ENCODE measurements at places on chromosomes 6 and 20. TPM values are rescaled to one million over a fixed set of nuclear protein-coding genes. Genes with fewer than 3 reads are reported as not detected.

DNA sequence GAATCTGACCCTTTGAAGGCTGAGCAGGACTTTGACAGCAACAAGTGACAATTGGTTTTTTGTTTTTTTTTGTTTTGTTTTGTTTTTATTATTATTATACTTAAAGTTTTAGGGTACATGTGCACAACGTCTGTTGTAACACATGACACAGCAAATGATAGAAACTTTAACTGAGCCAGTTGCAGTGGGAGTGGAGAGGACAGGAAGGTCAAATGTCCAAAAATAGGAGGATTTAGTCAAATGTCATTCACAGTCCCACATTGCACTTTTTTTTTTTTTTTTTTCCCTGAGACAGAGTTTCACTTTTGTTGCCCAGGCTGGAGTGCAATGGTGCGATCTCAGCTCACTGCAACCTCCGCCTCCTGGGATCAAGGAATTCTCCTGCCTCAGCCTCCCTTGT, 223.0 kb downstream of the HIVEP2 start:
- DNase-seq: no peak

- DNase-seq: no peak
These were observed 4.7 kb downstream of the HLA-DRA start for GRCh38 chr6:32444433-32444832.

- no peak for DNase-seq
These were observed 73.8 kb downstream of the EYA4 start for GRCh38 chr6:133314947-133315346.

RAD21L1 gene
- 1.2 TPM for total RNA-seq

DNA sequence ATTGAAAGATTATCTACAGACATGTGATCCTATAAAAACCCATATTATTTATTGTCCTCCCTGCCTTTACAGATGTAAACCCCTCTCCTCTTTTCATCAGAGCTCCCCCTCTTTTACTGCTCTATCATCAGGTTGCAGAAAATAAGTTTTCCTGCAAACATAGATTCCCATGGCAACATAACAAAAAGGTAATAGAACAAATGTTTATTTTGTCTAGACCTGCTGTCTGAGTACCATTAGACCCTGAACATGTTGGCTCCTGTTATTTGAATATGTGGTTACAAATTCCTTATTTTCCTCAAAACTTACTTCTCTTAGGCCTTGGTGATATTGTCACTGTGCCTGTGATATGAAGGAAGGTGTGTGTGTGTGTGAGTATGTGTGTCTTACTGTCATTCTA, 11.5 kb downstream of the MAPK14 start:
- no peak for DNase-seq

GRCh38 chr6:40128127-40128526, 193.9 kb upstream of the MOCS1 start:
- no peak for DNase-seq

DNA sequence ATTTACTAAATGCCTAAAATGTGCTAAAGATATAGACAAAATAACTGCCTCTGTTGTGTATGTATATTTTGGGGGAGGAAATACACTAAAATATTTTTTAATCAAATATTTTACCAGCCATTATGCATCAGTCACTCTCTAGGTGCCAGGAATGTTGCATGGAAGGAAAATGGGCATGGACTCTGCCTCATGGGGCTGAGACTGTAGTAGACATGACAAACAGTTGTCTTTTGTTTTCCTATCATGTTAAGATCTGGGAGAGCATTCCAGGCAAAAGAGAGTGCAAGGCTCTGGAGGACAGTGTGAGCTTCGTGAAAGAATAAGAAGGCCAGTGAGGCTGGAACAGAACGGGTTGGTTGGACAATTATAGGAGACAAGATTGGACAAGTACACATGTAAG, 26.5 kb downstream of the HLA-DOB start:
- no peak for DNase-seq

- DNase-seq: no peak
These were observed 4.6 kb downstream of the RNGTT start for GRCh38 chr6:88958842-88959241.

HIVEP2 gene
- 30.8 TPM for total RNA-seq

E2F1 gene
- 81.5 TPM for total RNA-seq

DNA sequence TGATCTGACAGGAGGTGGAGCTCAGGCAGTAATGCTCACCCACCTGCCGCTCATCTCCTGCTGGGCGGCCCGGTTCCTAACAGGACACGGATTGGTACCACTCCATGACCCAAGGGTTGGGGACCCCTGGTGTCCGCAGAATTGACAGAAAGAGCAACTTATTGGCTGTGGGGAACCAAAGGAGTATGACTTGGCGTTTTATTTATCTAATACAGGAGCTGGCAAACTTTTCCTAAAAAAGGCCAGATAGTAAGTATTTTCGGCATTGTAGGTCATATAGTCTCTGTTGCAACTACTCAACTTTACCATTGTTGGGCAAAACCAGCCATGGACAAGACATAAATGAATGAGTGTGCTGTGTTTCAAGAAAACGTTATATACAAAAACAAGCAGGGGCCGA, 44.4 kb upstream of the TRAF3IP2 start:
- DNase-seq: no peak

DNA sequence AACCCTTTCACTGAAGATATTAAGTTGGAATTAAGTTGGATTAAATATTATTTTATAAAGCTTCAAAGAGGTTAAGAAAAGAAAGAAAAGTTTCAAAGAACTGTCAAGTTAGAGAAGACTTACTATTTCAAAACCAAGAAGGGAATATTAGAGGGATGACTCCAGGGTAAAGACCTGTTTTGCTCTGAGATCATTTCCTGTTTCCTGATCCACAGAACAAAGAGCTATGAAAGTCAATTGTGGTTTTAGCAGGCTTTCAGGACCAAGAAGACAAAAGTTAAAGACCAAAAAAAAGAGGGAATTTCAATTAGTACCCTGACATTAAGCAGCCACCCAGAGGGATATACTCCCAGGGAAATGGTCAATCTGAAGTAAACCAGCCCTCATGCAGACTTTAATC, 19.4 kb downstream of the ESF1 start:
- DNase-seq: no peak

MGME1 gene
- 47.0 TPM for total RNA-seq

DNA sequence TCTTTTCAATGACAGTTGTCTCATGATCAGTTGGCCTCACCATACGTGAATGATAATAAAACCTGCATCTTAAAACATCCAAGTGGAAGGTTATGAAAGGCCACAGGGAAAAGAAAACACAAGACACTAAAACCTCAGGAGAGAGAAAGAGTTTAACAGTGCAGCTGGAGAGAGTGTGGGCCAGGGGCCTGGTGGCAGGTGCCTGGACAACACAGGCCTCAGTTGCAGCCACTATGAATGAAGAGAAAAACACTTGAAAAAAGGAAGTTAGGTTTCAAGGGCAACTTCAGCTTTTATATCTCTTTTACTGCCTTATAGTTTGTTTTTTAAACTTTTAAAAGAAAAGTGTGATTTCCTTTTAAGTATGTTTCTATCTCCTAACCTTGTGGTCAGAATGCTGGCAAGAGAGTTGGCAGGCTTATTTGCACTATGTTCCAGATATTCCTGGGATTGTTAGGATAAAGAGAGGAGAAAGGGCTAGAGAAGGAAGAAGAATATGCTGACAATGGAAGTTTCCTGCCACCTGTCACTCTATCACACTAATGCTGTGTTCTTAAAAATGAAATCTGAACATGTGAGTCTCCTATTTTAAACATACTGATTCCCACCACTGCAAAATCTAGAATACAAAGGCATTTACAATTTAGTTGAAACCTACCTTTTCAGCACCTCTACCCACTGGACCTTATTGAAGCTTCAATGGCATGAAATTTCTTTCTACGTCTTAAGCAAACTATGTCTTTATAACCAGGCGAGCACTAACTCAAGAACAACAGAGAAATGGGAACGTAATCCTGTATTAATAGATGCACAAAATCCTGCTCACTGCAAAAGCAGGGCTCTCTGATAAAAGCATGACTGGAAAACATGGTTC, 222.4 kb downstream of the CD83 start:
- DNase-seq: no peak

GRCh38 chr6:42498473-42499128, 46.9 kb upstream of the TRERF1 start:
- no peak for DNase-seq

DNA sequence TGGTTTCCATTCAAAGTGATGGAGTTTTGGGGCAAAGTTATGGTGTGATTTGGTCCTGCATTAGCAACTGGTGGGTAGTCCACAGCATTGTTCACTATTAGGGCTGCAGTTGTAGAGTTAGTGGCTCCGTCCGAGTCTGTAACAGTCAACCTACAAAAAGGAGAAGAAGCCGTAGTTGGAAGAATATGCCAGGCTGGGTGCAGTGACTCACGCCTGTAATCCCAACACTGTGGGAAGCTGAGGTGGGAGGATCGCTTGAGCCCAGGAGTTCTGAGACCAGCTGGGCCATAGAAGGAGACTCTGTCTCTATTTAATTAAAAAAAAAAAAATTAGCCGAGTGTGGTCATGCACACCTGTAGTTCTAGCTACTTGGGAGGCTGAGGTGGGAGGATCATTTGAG, 69.5 kb downstream of the KIAA0319 start:
- no peak for DNase-seq

DNA sequence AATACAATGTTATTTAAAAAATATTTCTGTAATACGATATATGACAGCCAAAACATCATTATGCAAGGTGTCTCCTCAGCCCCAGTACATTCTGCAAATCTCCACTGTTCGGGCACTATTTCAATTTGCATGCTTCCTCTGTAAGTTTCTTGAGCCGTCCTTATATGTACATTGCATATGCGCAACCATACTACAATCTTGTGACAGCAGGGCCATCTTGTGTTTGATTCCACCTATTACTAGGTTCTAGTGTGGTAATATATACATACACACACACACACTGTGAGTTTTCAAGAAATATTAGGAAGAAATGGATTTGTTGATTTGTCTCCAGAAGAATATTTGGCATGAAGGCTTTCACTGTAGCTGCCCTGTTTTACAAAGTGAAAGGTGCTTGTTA, 9.8 kb downstream of the LYRM4 start:
- no peak for DNase-seq

- no peak for DNase-seq
These were observed 147.6 kb downstream of the TRMT11 start for GRCh38 chr6:126133984-126134383.

DNA sequence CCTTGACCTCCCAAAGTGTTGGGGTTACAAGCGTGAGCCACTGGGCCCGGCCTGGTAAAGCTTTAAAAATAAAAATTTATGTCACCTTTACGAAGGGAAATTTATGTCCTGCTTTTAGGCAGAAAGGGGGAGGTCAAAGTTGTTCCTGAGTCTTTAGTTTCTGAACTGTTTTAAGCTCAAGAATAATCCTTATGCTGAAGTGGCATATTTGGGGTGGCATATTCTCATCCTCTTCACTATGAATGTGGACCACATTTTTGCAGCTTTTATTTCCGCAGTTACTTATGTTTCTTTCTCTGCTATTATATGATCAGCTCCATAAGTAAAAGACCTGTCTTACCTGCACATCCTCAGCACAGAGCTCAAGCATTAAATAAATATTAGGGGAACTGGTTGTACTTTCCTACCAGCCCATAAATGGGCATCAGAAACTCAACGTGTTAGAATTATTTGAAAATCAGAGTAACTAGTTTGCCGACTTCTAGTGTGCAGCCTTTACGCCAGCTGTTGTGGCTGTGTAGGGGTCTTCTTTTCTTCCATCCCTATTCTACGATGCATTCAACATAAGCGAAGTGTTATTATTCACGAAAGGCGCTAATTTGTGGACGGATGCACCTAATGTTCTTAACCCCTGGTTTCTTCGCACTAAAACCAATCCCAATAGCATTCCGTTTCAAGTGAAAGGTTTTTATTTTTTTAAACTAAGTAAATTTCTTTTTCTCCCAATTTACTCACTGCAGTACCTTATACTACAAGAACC, 867 bp upstream of the AKAP7 start:
- DNase-seq: no peak

DNA sequence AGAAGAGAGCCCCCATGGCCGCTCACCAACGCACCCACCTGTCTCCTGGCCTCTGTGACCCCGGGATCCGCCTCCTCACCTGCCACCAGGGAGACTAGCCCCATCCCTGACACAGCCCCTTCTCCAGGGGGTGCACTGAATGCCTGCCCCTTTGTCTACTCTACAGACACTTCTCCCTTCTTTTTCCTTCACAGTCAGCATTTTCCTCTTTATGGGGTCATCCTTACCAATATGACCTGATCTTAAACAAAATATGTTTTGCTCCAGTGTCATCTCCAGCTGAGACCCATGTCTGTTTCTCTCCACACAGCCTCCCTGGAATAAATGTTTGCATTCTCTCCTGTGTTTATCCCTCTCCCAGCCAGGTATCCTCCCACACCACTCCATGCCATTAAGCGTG, 14.6 kb upstream of the CCR6 start:
- no peak for DNase-seq

DNA sequence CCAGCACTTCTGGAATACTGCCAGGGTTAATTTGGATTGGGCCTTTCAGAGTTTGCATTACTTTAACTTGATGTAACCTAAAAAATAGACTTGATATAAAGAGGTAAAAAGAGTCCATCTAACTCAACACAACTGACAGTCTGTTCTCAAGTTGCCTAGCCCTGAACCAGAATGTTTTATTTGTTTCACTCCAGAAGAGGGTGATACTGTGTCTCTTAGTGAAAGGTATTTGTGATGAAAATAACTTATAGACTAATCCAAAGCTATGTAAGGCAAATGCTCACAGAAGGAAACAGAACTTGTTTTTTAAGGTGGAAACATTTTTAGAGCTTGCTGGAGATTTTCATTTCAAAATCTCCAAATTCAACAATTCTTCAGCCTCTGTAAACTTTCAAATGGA, 469.1 kb upstream of the RUNX2 start:
- no peak for DNase-seq

- DNase-seq: no peak
These were observed 17.8 kb downstream of the TMEM30A start for GRCh38 chr6:75266716-75267291.

LTA gene
- total RNA-seq: 110 TPM

C6orf132 gene
- 0.26 TPM for total RNA-seq

MMP24 gene
- not detected for total RNA-seq

DNA sequence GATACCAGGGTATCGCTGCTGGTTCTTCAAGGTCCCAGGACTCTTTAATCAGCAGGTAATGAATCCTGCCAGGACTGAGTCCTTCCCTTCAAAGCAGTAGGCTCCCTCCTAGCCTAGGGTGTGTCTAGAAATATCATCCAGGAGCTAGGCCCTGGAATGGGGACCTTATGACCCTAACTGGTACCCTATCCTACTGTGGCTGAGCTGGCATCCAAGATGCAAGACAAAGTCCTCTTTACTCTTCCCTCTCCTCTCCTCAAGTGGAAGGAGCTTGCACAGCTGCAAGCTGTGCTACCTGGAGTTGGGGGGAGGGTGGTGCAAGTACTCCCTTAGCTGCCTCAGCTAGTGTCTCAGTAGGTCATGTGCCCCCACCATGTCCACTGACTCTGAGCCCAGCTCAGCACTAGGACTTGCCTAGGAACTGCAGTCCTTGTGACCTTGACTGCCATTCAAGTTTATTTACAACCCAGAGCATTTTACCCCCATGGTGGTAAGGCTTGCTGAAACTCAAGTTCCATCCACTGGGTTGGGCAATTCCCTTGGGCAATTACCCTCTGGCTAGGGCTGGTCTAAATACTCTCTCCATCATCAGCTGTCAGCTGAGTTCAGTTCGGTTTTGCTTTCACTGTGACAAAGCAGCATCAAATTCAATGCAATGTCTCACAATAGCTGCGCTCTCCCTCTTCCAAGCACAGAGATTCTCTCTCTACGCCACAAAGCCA, 48.4 kb upstream of the TOP1 start:
- DNase-seq: no peak

GRCh38 chr20:61566691-61567090, 314.6 kb downstream of the CDH4 start:
- DNase-seq: no peak

GRCh38 chr20:46704714-46705377, 4.6 kb upstream of the SLC2A10 start:
- no peak for DNase-seq

GRCh38 chr6:15689586-15690482, 27.0 kb upstream of the DTNBP1 start:
- DNase-seq: no peak

All from activated T-cell treated with anti-CD3 and anti-CD28 coated beads, Interleukin-2, amount 50 U/mL, for 72 hours (primary cell).